ENCODE measurements at places on chromosomes 13 and 19.

DNA sequence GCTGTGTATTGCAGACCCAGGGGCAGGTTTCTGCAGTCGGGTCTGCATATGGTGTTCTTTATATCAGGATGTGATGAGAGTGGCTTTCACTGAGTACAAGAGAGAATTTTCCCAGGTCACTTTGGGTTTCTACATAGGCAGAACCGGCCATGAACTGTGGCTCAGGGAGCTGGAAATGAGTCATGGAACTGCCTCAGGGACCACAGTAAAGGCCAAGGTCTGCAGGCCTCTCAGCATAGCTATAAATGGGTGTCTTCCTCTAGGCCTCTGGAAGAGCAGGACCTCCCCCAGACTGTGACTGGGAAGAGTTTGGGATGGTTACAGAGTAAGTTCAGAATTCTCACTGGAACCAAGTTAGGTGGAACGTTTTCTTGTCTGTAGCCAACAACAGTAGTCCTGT lies 51.8 kb upstream of the ZNF681 start:
- no peak for DNase-seq

GRCh38 chr19:29540114-29540513 lies 14.3 kb downstream of the VSTM2B start:
- DNase-seq, result no peak

DNA sequence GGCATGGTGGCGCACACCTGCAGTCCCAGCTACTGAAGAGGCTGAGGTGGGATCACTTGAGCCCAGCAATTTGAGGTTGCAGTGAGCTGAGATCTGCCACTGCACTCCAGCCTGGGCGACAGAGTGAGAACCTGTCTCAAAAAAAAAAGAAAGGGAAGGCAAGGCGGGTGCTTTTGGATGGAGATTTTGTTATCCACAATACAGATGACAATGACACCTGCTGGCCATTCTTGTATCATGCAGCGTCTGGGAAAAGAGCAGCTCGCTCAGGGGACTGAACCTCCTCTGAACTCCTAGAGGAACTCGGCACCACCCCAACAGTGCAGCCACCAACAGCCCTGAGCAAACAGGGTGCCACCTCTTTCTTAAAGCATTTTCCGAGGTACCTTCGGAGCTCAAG lies 22.8 kb downstream of the HAUS8 start:
- no peak for DNase-seq

DNA sequence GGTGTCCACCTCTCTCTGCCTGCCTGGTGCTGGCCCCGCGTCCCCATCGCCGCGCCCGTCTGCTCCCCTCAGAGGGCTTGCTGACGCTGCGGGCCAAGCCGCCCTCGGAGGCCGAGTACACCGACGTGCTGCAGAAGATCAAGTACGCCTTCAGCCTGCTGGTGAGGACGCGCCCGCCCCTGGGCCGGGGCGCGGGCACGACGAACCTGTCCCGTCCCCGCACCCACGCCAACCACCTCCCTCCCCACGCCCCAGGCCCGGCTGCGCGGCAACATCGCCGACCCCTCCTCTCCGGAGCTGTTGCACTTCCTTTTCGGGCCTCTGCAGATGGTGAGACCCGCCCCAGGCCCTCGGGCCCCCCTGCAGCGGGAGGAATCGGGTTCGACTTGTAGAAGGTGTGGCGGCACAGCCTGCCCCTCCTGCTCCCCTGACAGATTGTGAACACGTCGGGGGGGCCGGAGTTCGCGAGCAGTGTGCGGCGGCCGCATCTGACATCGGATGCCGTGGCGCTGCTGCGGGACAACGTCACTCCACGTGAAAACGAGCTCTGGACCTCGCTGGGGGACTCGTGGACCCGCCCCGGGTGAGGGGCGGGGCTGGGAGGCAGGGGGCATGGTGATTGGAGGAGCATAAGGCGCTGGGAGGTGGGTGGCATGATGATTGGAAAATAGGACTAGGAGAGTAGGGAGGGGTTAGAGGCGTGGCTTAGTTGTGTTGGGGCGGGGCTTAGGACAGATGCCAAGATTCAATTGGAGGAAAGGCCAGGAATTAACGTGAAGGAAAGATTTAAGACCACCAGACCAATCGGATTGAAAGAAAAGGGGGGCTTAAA lies 6.6 kb downstream of the EPS8L1 start:
- peak; percentile 90 for DNase-seq

DNA sequence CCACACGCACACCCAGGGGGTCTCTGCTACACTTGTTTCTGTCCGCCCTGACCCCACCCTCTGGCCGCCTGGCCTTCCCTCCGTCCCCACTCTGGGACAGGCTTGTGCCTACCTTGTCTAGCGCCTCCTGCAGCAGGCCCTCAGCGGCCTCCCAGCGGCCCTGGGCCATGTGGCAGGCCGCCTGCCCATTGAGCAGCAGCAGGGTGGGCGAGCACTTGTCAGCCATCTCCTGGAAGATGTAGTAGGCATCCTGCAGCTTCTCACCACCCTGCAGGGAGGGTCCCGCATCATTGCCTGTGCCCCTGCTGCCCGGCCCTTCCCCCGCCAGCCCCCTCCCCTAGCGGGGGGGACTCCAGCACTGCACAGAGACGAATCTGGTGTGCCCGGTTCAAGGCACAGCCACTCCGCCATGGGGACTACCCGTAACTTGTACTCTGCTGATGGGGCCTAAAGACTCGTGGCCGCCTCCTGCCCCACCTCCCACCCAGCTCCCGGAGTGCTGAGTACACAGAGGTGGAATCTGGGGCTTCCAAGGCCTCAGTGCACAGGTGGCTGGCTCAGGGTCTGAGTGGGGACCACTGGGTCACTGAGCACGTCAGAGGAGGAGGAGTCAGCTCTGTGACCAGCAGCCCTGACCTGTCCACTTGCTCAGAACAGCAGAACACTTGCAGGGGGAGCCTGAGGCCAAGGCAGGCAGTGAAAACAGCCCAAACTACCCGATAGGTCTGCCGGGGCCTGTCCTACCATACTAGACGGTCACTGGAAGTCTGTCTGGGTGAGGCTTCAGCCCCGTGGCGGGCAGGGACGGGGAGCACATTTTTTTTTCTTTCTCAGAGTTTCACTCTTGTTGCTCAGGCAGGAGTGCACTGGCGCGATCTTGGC lies 7.4 kb upstream of the CERS1 start:
- DNase-seq, result no peak

GRCh38 chr19:5826531-5827341 lies 12.8 kb downstream of the FUT6 start:
- DNase-seq, result no peak

DNA sequence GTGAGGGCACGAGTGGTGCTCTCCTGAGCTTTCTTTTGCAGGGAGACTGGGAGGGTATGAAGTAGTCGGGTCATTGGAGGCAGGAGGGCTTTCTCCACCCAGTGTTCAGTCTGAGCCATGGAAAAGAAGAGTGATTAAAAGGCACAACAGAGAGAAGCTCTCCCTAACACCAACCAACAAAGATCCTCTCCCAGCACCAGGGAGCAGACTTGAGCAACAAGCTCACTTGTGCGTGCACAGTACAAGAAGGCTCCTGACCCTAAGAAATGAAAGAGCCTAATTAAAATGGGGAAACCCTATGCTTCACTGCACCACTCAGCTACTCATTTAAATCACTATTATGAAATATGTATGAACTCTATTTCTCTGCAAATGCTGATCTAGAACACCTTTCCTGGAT lies 276.3 kb upstream of the SOX21 start:
- no peak for DNase-seq

DNA sequence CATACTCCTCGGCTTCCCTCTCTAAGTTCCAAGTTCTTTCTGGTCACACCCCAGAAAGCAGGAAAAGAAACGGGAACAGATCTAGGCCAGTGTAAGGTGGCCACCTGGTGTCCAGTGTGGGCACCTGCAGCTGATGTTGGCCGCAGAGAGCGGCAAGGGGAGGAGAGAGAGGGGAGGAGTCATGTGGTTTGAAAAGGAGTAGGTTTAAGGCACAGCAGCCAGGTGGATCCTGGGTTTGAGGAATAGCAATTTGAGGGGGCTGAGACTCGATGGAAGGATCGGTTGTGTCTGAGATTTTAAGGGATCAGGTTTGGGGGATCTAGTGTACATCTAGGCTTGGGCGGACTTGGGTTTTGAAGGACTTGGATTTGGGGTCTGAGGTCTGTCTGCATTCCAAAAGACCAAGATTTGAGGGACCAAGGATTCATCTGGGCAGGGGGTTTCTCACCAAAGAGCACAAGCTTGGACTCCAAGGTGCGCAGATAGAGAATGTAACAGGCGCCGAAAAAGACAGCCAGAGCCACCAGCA lies 1.2 kb downstream of the RABAC1 start:
- no peak for DNase-seq

DNA sequence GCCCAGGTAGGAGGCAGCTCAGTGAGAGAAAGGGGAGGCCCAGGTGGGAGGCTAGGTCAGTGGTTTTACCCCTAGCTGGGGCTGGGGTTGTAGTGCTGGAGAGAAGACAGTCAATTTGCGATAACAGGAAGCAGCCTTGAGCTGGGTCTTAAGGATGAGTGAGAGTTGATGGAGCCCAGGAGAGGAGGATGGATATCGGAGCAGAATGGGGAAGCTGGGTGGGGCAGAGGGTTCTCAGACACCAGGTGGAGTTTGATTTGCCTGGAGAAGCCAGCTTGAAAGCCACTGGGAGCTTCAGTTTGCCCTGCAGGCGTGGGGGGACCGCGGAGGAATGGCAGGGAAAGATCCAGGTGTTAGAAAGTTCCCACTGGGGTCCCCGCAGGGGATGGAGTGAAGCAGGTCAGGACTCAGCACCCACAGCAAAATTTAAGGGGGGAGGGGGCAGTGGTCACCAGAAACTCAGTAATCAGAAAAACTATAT lies 836 bp upstream of the CDC42EP5 start:
- DNase-seq, result no peak

GRCh38 chr19:49458567-49458903 lies 5.5 kb downstream of the ALDH16A1 start:
- DNase-seq, result no peak

- DNase-seq, result no peak
These were observed 2.4 kb upstream of the RGL3 start for GRCh38 chr19:11421371-11422098.

DNA sequence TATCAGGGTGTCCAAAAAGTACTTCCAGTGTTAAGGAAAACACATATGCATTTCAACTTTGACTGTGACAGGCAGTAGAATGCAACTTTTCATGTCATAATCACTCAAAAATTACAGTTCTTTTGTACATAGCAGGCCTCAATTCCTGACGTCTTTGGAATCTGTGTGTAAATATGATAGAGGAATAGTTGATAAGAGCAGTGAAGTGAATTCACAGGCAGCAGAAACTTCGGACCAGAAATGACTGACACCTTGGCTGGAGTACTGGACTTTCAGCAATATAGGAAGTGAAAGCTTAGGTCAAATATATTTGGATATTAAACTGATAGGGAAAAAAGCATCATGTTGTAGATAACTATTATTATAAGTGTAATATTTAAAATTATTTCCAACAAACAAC lies 1741.2 kb upstream of the PCDH20 start:
- DNase-seq, result no peak

DNA sequence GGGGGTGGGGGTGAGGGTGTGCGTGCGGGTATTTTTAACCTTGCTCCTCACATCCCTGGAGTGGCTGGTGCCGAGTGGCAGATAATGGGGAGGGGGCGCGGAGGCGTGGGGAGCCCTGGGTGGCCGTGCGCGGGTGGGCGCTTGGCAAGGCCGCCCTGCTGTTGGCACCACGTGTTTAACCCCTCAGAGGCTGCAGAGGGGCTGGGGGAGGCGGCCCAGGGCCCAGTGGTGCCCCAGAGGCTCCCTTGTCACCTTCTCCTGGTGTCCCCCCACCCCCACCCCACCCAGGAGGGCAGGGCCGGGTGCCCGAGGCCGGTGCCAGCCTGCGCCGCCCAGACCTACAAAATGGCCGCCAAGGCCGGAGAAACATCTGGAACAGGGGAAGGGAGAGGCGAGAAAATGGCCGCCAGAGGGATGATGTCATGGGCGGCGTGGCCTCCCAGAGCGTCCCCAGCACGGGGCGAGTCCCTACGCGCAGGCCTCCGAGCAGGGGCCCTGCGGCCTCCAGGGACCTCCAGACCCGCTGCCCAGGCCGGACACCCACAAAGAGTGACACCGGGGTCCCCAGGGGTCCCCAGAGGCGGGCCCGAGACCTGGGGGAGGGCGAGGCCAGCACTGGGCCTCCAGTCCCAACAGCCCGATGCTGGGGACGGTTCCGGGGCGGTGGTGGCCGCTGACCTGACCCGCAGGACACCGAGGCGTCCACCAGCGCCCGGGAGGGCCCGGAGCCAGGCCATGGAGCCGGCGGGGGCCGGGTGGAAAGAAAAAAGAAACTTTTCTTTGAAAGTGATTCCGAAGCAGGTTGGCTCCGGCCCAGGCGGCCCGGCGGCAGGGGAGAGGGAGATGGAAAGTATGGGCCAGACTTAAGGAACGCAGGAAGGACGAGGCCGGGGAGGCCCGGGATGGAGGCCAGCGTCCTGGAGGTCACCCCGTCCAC lies 38.2 kb downstream of the NFIC start:
- DNase-seq, result no peak

DNA sequence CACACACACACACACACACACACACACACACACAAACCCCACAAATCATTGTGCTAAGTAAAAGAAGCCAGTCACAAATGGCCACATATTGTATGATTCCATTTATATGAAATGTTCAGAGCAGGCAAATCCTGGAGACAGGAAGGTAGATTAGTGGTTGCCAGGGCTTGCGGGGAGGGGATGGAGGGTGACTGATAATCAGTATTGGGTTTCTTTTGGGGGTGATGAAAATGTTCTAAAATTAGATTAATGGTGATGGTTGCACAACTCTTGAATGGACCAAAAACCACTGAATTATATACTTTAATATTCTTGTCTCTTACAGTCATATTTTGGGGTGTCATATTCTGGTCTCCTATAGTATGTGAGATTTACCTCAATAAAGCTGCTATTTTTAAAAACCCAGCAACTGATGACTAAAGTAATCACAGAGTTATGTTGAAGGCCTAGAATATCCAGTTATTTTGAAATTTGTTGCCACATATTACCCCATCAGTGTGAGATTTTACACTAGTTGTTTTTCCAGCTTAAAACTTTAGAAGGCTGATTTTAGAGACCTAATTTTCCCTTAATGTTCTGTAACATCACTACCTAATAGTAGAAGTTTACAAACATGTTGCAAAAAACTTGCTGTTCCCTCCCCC lies 20.3 kb downstream of the FLT1 start:
- no peak for DNase-seq

DNA sequence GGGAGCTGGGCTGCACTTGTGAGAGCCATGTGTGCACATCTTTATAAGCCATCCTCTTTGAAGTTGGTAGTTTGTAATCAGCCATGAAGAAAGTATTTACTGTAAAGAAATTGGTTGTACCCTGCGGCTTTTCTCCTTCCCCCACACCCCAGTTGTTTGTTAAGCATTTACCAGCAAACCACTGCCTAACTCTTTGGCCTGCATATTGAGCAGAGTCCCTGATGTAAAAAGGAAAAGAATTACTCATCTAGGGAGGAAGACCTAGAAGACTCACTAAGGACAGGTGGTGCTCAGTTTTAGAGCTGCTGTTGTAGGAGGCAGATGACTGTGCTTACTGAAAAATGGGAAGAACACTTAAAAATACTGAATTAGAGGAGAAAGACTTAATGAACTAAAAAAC lies 245.3 kb downstream of the PCCA start:
- DNase-seq, result no peak
